Activated T-cell treated with anti-CD3 and anti-CD28 coated beads for 1 hour (primary cell): ENCODE measurements at places on chromosomes 6 and 20.

- DNase-seq: no peak
These were observed 697.4 kb downstream of the PTPRT start for GRCh38 chr20:42492290-42492689.

- DNase-seq: no peak
These were observed 67.0 kb downstream of the ABHD12 start for GRCh38 chr20:25323496-25324246.

DNA sequence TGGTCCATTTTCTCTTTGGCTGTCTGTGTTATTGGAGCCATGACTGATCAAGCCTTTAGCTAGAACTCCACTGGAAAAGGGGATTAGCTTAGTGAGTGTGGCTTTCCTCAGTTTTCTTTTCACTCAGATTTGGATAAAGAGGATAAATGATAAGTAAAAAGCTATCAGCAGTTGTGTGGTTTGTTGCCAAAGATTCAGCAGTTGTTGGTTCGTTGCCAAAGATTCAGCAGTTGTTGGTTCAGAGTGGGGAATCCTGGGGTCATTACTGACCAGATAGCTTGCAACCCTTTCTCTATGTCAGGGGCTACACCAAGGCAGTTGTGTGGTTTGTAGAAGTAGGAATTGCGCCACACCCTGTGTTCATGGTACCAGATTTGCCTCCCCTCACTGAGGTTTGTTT, 107.7 kb upstream of the SCP2D1 start:
- DNase-seq: no peak

DNA sequence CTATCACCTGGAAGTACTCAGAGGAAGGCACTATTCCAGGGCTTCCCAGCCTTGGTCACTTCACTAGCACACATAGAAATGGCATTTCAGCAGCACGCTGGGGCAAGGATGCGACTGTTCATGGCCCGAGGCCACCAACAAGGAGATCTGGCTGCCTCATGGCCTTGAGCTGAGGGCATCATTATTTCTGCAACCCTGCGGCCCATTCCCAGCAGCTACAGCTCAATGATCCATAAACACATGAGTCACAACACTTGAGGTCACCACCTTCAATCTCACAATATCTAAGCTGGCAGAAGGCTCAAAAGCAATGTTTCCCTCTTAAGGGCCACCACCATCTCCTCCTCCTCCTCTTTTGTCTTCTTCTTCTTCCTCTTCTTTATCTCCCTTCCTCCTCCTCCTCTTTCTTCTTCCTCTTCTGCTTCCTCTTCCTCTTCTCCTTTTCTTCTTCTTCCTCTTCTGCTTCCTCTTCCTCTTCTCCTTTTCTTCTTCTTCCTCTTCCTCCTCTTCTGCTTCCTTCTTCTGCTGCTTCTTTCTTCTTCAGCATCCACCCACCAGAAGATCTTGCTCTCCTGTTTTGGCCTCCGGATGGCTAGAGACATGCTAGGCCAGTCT, 382.9 kb upstream of the CNR1 start:
- no peak for DNase-seq

- no peak for DNase-seq
These were observed 23.9 kb downstream of the PSMG4 start for GRCh38 chr6:3282476-3283236.

DNA sequence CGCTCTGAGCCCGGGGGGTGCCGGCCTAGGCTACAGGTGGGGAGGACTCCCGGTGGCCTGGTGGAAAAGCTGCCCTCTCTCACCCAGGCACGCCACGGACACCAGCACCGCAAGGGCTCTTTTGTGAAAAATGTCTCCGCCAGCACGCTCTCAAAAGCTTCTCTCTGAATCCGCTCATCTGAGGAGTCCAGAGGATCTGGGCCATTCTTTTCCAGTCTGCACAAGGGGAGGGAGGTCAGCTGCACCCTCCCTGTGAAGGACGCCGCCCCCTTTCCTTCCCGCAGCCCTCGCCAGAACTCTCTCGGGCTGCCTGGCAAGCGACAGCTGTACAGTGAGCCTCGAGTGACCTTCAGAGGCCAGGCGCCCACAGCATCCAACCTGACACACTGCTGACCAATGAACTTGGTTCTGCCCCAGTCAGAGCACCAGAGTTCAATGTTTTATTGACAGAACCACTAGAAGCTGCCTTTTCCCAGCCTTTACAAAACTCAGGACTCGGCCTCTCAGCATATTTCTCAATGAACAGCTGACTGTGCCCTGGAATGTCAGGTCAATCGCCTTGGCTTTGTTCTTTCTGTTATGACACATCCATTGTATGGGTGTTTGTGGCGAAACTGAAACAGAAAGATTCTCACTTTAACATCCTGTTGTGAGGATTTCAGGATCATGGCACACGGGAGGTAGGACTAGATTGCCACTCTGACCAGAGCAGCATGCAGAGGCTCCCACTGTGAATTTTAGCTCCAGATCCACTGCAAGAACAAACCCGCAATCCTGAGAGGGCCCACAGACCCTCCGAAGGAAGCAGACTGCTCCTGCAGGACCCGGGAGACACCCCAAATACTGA, 26.7 kb downstream of the SERPINB9 start:
- no peak for DNase-seq

- DNase-seq: no peak
These were observed 5.9 kb downstream of the OSTM1 start for GRCh38 chr6:108068618-108069017.

GRCh38 chr6:150640556-150641209, 41.0 kb downstream of the PLEKHG1 start:
- no peak for DNase-seq

GRCh38 chr6:136718476-136718875, 73.8 kb downstream of the MAP3K5 start:
- DNase-seq: no peak

DNA sequence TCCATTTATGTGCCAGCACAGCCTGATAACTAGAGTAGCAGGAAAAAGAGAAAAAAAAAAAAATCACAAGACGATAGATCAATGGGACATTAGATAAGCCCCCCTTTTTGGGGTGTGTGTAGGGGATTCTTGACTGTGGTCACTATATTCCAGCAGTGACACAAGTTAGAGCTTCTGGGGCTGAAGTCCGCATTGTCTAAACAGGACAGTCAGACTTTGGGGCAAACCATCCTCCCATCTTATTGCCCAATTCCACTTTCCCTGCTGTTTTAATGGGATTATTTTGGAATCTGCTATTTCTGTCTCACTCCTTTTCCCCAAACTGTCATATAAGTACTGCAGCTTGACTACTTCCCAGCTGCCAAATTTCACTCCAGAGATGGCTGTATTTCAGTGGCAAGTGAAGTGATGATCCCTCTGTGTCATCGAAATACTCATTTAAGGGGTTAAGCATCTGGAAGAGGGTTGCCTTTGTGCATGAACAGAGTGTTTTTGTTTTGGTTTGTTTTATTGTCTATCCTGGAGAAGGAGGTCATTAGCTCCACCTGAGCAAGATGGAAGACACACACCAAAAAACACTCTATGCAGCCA, 182.5 kb downstream of the ATXN1 start:
- DNase-seq: no peak
